ENCODE measurements at places on chromosomes 11 and 22. TPM values are rescaled to one million over a fixed set of nuclear protein-coding genes. Genes with fewer than 3 reads are reported as not detected.

Gene MGAT3
- polyA plus RNA-seq = not detected

DNA sequence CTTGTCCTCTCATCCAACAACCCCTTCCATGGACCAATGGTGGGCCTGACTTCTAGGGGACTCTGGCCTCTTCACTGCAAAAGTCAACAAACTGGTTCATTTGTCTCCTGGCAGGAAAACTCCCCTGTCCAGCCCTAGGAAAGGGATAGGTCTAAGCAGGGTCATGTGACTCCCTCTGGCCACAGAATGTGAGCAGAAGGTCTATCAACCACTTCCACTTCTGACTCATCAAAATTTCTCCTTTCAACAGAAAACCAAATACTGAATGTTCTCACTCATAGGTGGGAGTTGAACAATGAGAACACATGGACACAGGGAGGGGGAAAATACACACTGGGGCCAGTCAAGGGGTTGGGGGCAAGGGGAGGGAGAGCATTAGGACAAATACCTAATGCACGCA lies 1.3 kb upstream of the ISX start:
- peak; percentile 36 for DNase-seq

DNA sequence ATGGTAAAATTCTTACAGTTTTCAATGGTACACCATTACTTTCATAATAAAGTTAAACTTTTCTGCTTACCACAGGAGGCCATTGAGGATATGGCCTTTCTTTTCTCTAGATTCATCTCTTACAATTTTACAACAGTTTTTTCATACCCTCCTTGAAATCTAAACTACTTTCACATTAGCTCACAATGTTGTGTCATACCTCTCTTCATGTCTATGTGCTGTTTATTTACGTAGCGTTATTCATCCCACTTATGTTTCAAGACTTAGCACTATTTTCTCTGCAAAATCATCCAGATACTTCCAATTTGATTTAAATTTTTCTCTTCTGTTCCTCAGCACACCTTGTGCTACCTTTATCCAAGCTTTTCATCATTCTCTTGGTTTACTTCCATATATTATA lies 123.3 kb downstream of the METTL15 start:
- DNase-seq = no peak

GRCh38 chr22:22424210-22424800 lies 84.2 kb downstream of the ZNF280B start:
- DNase-seq = no peak

Gene TREH
- 0.09 TPM for polyA plus RNA-seq

GRCh38 chr11:134120921-134121526 lies 52.2 kb downstream of the JAM3 start:
- no peak for DNase-seq

- no peak for DNase-seq
Observed at GRCh38 chr11:121248496-121248895, 44.1 kb upstream of the SC5D start.

DNA sequence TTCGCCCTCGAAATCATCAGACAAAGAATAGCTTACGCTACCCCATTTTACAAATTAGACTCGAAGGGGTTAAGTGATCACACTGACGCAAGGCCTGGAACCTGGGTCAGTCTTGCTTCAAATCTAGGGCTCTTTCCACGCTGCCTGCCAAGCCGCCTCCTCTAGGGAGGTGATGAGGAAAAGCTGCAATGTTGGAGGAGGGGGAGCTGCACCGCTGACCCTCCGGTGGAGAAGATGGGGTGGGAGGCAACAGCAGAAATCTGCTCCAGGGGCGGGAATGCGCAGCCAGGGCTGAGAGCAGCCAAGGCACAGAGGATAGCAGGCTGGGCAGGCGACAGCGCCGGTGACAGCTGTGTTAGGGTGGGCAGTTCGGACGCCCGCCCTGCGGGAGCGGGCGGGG lies 595 bp downstream of the SYVN1 start:
- DNase-seq = peak; percentile 14

DNA sequence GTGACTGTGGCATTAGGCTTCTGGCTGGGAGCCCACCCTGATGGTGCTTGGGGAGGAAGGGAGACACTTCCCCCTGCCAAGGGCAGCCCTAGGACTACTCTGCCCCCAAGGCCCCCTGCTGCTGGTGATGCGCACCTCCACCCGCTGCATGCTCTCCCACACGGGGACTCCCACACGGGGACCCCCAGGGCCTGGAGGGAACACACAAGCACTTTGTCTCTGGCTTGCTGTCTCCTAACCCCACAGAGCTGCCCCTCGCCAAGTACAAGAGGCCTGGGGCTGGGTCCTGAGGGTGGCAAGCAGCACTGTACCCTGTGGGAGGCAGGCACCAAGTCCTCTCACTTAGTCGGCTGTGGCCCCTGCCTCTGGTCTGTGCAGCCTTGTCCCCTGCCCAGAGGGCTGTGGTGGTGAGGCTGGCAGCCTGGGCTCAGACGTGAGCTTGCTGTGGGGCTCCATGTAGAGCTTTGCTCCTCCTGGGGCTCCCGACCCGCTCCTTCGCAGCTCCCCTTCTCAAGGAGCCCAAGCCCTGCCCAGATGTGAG lies 7.9 kb downstream of the LRRC75B start:
- DNase-seq = no peak

Gene IFITM1
- 795 TPM for polyA plus RNA-seq

GRCh38 chr22:40310081-40310767 lies 36.1 kb upstream of the ADSL start:
- DNase-seq = no peak

DNA sequence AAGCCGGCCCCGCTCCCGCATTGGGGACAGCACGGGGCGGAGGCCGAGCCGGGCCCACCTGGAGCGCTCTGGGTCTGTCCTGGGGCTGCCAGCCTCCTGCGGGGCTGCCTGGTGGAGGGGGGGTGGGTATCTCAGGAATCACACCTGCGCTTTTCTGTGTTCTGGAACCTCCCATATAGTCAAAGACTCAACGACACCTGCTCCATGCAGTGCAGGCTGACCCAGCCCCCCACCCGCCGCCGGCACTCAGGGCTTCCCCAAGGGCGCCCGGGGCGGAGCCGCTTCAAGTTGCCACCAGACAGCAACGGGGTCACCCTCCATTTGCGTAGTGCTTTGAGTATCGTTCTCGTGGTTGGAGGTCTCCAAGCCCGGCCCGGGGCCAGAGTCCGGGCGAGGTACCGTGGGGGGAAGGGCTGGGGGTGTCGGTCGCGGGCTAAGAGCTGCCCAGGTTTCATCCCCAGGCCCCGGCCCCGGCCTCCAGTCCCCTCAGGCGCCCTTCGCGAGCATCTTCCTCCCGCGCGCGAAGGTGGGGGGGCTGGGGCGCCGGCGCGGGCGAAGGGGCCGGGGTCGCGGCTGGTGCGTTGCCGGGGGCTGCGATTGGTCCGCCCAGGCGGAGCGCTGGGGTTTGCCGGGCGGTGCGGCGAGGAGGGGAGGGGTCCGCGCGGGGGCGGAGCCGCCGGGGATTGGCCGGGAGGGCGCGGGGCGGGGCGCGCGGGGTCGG lies 6.6 kb downstream of the TSPAN4 start:
- no peak for DNase-seq

GRCh38 chr11:120385655-120386054 lies 49.4 kb downstream of the ARHGEF12 start:
- no peak for DNase-seq

Gene GPR83
- not detected for polyA plus RNA-seq

- no peak for DNase-seq
Observed at GRCh38 chr11:241634-242033, 4.9 kb downstream of the PSMD13 start.

DNA sequence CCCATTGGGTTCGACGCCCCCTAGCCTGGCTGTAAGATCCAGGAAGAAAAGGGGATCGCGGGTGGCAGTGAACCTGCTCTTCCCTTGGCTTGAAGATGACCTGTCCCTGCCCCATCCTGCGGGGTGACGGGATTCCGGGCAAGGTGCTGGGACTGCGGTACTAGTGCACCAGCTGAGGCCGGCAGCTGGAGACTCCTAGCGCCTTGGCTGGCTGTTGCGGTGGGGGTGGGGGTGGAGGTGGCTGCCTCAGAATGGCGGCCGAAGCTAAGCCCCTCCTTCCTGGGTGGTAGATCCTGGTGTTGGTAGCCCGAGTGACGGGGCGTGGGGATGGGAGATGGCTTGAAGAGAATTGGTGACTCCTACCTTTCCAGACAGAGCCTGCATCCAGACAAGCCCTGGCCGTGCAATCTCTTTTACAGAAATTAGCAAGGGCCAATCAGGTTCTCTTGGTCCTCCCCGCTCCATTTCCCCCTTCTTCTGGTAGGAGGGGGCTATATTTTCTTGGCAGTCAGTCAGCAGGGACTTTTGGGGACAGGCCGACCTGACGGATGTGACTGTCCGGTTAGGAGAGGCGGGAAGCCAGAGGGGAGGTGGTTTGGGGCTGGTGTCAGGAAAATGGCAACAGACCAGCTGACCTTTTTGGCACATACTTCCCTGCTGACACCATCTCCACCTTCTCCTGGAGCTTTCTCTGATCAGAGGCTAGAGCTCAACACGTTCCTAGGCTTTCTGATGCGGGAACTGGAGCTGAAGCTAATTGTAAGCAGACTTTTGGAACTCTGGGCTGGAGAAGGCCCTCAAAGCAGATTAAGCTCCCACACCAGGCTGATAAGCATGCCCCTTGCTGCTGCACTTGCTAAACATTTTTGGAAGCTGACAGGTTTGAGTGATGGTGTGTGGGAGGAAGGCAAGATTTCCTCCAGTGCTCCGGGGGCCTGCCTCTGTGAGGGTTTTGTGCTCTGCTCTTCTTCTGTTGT lies 2.0 kb downstream of the NAV2 start:
- DNase-seq = no peak

Gene TNNI2
- polyA plus RNA-seq = 8.2 TPM

GRCh38 chr11:34988294-34989255 lies 72.2 kb downstream of the PDHX start:
- DNase-seq = no peak

- peak; percentile 26 for DNase-seq
Observed at GRCh38 chr22:22955276-22955798, 67.7 kb downstream of the IGLL5 start.

- no peak for DNase-seq
Observed at GRCh38 chr11:27720277-27720830, 20.1 kb upstream of the BDNF start.

DNA sequence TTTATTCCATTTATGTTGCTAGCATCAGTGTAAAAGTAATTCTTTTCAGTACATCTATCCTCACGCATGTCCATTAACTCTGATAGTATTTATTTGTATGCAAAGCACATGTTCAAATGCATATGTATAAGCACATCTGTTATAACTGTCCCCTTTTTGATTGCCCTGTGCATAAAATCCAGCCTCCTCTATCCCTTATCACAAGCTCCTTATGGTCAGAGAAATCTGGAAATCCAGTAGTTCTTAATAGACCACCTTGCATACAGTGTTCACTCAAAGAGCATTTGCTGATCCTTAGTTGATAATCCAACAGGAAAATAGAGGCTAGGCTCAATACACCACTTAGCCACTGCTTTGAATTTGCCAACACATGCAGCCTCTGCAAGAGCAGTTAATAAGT lies 443.5 kb downstream of the AASDHPPT start:
- no peak for DNase-seq

Gene POGLUT3
- 6.4 TPM for polyA plus RNA-seq

Gene ADORA2A
- 0.32 TPM for polyA plus RNA-seq

DNA sequence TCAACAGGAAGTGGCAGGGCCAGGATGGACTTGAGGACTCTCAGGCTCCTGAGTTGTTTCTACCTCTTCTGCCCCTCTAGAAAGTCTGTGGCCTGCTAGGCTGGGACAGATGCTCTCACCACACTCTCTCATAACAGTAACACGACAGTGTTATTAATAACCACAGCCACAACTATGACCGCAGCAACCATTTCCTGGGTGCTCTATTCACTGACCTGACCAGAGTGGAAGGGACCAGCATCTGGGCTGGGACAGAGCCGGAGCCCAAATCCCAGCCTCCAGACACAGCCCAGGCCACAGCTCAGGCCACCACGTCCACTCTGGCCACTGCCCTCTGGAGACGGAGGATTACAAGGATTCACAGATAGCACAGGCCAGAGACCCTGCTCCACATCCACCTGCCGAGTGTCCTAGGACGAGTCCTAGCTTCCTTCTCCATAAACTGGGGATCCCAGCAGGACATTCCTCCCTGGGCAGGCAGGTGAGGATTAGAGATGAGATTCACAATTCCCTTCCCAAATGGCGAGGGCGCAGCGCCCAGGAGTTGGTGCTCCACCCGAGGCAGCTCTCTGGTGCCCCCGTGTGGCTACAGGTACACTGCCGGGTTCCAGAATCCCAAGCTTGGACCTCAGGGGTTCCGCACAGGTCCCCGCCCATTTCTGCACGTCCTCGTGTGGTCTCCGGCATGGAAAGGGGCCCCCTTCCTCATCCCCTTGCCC lies 7.1 kb downstream of the PNPLA5 start:
- peak; percentile 14 for DNase-seq

- DNase-seq = no peak
Observed at GRCh38 chr11:65126624-65127274, 4.6 kb downstream of the MRPL49 start.

DNA sequence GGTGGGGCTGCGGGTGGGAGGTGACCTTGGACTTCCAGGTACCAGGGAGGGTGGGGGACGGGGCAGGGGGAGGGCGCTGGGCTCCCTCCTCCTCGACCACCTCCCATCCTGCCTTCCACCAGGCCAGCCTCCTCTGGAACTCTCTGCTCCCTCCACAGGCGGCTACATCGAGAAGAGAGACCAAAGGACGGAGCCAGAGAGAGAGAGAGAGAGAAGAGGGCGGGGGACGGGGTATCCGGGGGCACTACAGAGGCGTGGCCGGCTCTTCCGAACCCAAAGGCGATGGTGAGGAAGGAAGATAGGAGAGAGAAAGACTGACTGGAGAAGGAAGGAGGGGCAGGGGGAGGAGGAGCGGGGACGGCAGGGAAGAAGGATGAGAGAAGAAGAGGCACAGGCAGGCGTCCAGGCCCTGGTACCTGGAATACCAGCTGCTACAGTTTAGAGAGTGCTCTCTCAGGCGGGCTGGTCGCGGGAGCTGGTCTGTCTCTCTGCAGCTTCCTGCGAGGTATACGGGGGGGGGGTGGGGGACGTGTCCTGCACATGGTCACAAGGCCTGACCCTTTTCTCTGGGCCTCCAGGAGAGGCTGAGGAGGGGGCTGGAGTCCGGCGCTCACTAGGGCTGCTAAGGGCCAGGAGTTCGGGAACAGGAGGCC lies 38.0 kb downstream of the IGSF9B start:
- DNase-seq = no peak

Gene MAP6
- 1.3 TPM for polyA plus RNA-seq

GRCh38 chr22:34038801-34039555 lies 118.7 kb upstream of the LARGE1 start:
- no peak for DNase-seq

Gene NXPE1
- not detected for polyA plus RNA-seq

GRCh38 chr22:33083212-33083611 lies 25.0 kb upstream of the SYN3 start:
- DNase-seq = no peak

DNA sequence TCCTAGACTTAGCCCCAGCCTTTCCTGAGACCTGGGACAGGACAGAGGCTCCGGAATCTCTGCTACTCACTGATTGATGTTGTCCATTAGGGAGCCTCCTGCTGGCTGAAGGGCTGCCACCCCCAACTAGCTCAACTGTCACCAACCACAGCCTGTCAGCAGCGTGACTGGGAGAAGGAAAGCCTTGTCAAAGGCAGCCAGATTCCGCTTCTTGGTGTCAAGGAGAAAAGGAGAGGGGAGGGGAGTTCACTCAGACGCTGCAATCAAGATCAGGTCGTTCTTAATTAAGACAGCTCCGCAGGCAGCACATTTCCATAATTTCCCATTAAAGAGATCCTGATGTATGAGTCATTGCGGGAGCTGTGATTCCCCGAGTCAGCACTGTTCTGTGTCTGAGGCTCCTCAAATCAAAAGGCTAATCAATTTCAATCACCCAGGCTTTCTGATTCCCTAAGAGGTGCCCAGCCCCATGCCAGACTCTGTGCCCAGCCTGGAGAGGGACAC lies 152.8 kb upstream of the ZBED5 start:
- no peak for DNase-seq

Gene MRGPRX3
- polyA plus RNA-seq = 0.76 TPM
